ENCODE measurements at places on chromosomes 1 and 21.

GRCh38 chr1:2233997-2234761, 6.1 kb downstream of the SKI start:
- peak overlapping the region; percentile 25 for H3K4me3 ChIP-seq
- H3K27ac ChIP-seq = peak overlapping the region; percentile 68
- peak; percentile 86 for DNase-seq

GRCh38 chr1:59013276-59013927, 229.6 kb upstream of the JUN start:
- no peaks in the 10 kb centered on the region for H3K27me3 ChIP-seq
- peak overlapping the region; percentile 82 for H3K27ac ChIP-seq
- H3K4me3 ChIP-seq = peak overlapping the region; percentile 22
- DNase-seq = peak; percentile 61
- peaks cover 11% of the 10 kb centered on the region for H3K4me1 ChIP-seq

DNA sequence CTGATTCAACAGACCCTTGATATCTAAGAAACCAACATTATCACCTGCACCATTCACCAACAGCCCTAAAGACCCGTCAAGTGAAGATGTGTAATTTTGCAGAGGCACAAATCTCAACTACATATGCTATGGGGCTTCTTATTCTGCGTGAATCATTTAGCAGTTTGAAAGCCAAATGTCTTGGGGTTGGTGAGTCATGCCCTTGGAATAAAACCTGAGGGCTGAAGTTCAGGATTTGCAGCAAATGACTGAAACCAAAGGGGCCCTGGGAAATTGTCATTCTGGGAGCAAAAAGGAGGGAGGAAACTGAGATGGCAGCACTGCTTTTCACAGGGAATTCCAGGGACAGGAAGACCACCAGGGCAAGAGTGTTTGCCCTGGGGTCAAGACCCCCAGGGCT, 79.2 kb upstream of the TNR start:
- no peaks in the 10 kb centered on the region for H3K4me1 ChIP-seq
- no peaks in the 10 kb centered on the region for H3K36me3 ChIP-seq
- H3K27ac ChIP-seq = no peak overlapping the region

GRCh38 chr21:45387506-45387905, 17.5 kb upstream of the COL18A1 start:
- H3K4me3 ChIP-seq = no peak overlapping the region
- H3K4me1 ChIP-seq = peaks cover 24% of the 10 kb centered on the region
- DNase-seq = peak; percentile 35
- H3K27ac ChIP-seq = peak overlapping the region; percentile 2
- no peaks in the 10 kb centered on the region for H3K36me3 ChIP-seq

DNA sequence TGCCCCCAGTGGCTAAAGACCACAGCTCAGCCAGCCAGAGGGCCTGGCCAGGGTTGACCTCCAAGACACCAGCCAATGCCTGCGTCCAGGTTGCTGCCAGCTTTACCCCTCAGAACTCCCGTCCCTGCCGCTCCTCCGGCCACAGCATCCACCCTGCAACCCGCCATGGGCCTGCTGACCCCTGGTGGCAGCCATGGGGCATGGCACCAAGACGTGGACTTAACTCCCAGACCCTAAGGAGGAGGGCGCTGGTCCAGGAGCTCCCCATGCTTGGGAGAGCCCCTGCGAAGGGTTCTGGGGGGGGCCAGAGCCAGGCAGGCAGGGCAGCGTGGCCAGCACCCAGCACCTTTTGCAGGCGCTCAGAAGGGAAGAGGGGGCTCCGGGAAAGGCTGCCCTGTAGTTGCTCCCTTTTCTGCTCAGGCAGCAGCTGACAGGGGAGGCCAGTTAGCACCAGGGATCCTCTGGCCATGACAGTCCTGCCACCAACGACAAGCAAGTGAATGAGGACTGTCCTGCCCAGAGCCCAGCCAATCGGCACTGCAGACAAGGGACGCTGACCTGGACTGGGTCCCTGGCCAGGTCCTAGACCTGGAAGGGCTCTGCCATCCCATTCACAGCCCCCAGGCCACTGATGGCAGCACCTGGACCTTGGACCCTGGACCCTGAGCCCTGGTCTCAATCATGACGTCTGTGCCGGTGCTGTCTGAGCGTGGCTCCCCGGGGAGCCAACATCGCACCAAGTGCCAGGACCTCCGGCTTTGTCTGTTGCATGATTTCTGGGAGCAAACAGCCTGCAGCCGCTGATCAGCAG, 246.2 kb downstream of the NPHP4 start:
- no peak overlapping the region for H3K27ac ChIP-seq
- H3K36me3 ChIP-seq = no peaks in the 10 kb centered on the region
- H3K4me1 ChIP-seq = no peaks in the 10 kb centered on the region
- DNase-seq = peak; percentile 69
- H3K27me3 ChIP-seq = no peaks in the 10 kb centered on the region

DNA sequence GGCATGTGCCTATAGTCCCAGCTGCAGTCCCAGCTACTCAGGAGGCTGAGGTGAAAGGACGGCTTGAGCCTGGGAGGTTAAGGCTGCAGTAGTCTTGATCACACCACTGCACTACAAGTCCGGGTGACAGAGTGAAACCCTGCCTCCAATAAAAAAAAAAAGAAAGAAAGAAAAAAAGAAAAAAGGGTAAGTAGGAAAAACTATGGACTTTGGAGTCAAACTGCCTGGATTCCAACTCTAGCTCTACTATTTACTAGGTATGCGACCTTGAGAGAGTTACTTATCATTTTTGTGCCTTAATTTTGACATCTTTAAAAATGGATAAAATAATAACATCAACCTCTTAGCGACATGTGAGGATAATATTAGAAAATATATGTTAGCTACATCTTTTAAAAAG, 150.8 kb downstream of the SLC45A1 start:
- no peaks in the 10 kb centered on the region for H3K36me3 ChIP-seq
- H3K27ac ChIP-seq = no peak overlapping the region
- H3K4me1 ChIP-seq = peaks cover 14% of the 10 kb centered on the region
- DNase-seq = no peak
- H3K27me3 ChIP-seq = no peaks in the 10 kb centered on the region
- no peak overlapping the region for H3K4me3 ChIP-seq

GRCh38 chr1:111599781-111600693, 19.6 kb upstream of the RAP1A start:
- H3K36me3 ChIP-seq = no peaks in the 10 kb centered on the region
- H3K27ac ChIP-seq = no peak overlapping the region
- no peaks in the 10 kb centered on the region for H3K4me1 ChIP-seq
- DNase-seq = no peak
- H3K27me3 ChIP-seq = no peaks in the 10 kb centered on the region

DNA sequence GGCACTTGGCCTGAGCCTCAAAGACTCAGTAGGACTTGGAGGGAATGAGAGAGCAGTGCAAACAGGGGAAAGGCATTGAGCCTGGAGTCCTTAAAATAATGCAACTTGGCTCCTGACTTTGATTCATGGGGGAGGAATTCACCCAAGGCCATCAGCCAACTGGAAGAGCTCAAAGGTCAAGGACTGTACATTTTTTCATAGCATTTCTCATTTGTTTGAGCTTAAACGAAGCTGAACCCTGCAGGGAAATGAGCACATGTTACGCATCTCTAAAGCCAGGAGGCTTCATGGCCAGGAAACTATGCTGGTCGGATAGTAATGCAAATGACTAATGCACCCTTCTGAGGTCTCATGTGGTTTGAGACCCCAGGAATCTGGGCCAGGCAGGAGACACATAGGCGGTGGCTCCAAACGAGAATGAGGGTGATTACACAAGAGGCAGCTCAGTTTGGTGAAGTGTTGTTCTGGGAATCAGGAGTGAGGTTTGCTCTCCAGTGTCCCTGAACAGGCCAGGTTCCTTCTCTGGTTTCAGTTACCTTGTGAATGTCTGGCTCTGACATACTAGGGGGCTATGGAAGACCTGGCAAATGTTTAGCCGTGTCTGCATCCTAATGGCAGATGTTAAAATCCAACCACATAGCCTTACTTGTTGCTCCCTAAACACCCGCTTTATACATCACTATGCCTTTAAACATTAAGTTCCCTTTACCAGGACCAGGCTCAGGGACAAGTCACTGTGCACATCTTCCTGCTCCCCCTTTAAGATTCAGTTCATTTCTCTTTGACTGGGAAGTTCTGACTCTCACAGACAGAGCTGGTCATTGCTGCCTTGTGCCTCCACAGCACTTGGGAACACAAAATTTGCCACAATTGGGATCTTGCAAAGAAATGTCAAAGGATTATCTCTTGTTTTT, 503.9 kb upstream of the USP24 start:
- H3K27me3 ChIP-seq = no peaks in the 10 kb centered on the region
- no peak overlapping the region for H3K4me3 ChIP-seq
- peak overlapping the region; percentile 66 for H3K27ac ChIP-seq
- DNase-seq = peak; percentile 75

DNA sequence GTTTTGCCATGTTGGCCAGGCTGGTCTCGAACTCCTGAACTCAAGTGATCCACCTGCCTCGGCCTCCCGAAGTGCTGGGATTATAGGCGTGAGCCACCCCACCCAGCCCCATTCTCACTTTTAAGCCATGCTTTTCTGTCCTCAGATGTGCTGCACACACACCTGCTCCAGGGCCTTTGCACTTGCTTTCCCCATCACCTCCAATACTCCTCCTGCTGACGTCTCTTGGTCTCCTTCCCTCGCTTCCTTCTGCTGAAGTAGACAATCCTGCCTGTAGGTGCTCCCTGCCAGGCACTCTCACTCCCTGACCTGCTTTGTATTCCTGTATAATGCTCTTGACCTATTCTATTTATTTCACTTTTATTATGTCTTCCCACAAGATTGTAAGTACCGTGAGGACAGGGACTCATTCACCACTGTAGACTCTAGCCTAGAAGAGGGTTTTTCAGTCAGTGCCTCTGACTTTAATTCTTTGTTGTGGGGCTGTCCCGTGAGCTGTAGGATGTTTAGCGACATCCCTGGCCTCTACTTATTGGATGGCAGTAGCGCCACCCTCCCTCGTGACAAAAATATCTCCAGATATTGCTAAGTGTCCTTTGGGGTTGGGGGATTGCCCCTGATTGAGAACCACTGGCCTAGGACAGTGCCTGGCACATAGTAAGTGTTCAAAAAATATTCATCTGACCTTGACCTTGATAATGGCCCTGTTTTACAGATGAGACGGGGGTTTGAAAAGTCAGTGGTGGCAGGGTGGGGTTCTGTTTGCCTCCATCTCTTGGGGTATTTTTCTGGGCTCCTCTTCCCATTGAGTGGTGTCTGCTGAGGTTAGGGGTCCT, 4.6 kb downstream of the TNFRSF1B start:
- H3K36me3 ChIP-seq = no peaks in the 10 kb centered on the region
- no peak overlapping the region for H3K4me3 ChIP-seq
- no peaks in the 10 kb centered on the region for H3K27me3 ChIP-seq
- DNase-seq = no peak
- H3K4me1 ChIP-seq = peaks cover 14% of the 10 kb centered on the region

- no peak for DNase-seq
- no peak overlapping the region for H3K4me3 ChIP-seq
- H3K27ac ChIP-seq = no peak overlapping the region
- H3K36me3 ChIP-seq = no peaks in the 10 kb centered on the region
Measured at GRCh38 chr21:34181431-34182039, 108.2 kb downstream of the MRPS6 start.

DNA sequence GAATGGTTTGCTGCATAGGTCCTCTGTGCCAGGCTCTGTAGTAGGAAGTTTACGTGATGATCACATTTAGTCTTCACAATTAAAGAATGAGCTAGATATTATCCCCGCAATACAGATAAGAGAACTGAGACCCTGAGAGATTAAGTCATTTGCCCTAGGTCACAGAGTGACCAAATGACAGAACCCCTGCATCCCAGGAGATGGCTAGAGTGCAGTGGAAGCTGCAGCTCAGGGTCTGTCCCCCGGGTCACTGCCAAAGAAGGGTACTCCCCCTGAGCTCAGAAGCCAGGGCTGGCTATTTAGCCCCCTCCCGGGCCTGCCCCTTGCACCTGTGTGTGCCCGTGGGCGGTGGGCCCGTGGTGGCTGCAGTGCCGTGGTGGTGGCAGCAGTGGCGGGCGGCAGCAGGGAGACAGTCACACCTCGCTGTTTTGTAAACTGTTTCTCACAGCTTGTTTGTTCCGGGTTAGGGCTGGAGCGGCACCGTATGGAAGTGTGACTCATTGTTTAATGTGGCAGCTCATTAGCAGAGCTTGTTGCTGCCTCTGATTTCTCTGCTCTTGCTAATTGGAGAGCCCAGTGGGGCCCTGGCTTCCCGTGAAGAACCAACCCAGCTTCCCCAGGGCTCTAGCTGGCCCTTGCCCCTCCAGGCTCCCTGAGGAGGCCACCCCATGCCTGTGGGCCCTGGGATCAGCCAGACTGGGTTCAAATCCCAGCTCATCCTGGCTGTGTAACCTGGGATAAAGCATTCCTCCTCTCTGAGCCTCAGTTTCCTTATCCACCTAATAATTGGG, 19.3 kb upstream of the FOXO6 start:
- no peak overlapping the region for H3K27ac ChIP-seq
- H3K4me1 ChIP-seq = no peaks in the 10 kb centered on the region
- no peaks in the 10 kb centered on the region for H3K36me3 ChIP-seq
- no peak for DNase-seq
- H3K4me3 ChIP-seq = no peak overlapping the region
- H3K27me3 ChIP-seq = no peaks in the 10 kb centered on the region

DNA sequence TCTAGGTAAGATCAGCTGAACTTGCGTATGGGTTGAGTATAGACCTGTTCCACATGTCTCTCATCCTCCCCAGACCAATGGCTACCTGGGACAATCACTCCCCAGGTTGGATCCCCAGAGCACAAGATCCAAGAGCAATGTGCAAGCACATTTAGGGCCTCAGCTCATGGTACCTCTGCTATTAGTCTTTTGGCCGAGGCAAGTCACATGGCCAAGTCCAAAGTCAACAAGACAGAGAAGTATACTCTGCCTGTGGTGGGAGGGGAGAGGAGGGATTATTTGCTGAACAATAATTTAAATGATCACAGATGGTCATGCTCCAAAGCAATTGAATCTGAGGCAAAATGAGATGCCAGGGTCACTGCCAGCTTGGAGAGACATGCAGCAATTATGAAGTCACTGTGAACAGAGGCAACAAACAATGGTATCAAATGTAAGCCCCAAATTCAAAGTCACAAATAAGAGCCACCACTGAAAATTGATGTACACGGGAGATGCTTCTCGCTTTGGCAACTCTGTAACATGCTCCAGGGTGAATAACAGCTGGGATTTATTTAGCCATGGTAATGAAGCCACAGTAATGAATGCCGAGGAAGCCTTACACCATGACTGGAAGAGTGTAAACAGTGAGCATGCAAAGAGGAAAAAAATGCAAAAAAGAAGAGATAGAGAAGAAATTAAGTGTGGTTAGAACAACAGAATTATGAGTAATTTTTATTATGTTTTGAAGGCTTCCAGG, 149.1 kb downstream of the ZNF281 start:
- no peaks in the 10 kb centered on the region for H3K27me3 ChIP-seq
- no peak for DNase-seq
- no peak overlapping the region for H3K27ac ChIP-seq
- H3K4me3 ChIP-seq = no peak overlapping the region
- no peaks in the 10 kb centered on the region for H3K36me3 ChIP-seq

DNA sequence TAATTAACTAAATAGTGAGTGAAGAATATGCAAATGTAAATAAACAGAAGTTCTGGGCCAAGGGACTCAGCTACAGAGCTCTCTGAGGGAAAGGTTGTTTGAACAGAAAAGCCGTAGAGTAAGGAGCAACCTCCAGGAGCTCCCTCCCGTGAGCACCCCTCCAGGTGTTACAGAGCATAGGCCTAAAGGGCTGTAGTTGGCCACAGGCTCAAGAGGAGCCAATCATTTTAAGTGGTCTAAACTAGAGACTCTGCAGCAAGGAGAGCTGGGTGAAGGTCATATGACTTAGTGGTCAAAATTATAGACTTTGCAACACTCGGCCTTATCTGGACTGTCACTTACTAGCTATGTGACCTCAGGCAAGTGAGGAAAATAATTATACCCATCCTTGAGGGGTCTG, 19.1 kb upstream of the RXRG start:
- H3K4me1 ChIP-seq = no peaks in the 10 kb centered on the region
- H3K27me3 ChIP-seq = no peaks in the 10 kb centered on the region
- H3K27ac ChIP-seq = no peak overlapping the region
- DNase-seq = no peak
